Stimulated activated CD8-positive, alpha-beta memory T cell treated with anti-CD3 and anti-CD28 coated beads, Interleukin-4, amount 100 ng/mL, for 48 hours (primary cell): ENCODE measurements at places on chromosomes 7 and 10.
A peak's percentile ranks its signal among the peaks of the same experiment; 100 is the strongest.

DNA sequence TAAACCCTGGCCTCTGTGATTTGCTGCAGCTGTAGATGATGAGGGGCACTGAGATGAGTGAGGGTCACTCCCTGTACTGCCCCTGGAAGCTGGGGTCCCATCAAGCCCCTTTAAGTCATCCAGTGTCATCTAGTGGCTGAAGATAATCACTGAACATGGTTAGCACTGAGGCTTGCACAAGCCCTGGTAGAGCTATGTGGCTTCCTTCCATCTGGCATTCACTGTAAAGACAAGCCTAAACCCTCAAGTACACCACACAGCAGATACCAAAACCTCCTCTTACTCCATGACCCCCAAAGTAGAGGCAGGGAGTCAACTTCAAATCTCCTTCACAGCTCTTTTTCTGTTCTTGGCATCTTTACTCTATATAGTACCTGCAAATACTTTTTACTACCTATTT, 72.7 kb upstream of the MRLN start:
- DNase-seq = no peak

- DNase-seq = no peak
Measured at GRCh38 chr7:75762350-75762917, 9.6 kb downstream of the CCL26 start.

GRCh38 chr10:124717911-124718741, 26.1 kb downstream of the FAM53B start:
- peak; percentile 80 for DNase-seq

GRCh38 chr10:7192061-7192460, 218.8 kb downstream of the SFMBT2 start:
- DNase-seq = no peak

DNA sequence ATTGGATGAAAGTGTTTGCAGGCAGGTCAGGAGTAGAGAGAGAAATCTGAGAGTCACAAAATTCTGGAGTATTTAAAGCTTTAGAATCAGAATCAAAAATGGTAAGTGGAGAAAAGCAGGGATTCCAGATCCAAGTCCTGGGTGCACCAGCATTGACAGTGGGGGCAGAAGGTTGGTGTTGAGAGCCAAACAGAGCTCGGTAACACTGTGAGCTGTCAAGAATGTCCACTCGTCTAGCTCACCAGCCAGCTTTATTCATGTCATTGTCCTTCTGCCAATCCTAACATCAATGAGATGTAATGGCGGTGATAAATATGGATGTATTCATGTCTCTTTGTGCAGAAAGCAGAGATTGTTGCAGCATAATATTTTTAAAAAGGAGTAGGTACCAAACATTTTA, 128.8 kb downstream of the KLF6 start:
- no peak for DNase-seq

DNA sequence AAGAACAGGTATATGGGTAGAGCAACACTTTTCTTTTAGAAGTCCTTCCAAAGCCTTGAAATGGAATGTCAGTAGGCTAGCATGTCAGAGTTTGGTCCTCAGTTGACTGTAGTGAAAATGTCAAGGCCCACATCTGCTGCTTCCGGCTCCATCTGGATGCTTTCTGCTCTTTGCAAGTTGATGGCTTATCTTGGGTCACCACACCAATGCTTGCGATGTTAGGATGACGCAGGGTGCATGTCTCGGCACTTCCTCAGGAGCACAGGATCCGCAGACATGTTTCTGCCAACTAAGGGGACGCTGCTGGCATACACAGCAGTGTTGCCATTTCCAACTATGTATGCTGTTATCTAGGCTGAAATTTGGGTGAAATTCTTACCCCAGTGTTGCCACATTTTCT, 14.0 kb upstream of the HBP1 start:
- DNase-seq = no peak

DNA sequence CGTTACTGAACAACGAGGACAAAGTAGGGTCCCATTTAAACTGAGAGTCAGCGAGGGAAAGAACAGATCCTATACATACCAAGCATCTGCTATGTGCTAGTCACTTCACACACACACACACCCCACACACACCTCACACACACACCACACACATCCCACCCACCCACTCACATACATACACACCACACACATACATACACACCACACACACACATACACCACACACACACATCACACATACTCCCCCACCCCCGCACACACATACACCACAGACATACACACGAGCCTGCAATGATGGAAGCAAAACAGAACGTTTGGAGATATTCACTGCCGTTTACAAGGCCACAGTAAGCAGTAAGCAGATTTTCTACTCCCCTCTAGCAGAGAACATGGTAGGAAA, 607 bp upstream of the GRB10 start:
- DNase-seq = no peak

- peak; percentile 62 for DNase-seq
Measured at GRCh38 chr7:93442478-93443224, 131.9 kb downstream of the CALCR start.

DNA sequence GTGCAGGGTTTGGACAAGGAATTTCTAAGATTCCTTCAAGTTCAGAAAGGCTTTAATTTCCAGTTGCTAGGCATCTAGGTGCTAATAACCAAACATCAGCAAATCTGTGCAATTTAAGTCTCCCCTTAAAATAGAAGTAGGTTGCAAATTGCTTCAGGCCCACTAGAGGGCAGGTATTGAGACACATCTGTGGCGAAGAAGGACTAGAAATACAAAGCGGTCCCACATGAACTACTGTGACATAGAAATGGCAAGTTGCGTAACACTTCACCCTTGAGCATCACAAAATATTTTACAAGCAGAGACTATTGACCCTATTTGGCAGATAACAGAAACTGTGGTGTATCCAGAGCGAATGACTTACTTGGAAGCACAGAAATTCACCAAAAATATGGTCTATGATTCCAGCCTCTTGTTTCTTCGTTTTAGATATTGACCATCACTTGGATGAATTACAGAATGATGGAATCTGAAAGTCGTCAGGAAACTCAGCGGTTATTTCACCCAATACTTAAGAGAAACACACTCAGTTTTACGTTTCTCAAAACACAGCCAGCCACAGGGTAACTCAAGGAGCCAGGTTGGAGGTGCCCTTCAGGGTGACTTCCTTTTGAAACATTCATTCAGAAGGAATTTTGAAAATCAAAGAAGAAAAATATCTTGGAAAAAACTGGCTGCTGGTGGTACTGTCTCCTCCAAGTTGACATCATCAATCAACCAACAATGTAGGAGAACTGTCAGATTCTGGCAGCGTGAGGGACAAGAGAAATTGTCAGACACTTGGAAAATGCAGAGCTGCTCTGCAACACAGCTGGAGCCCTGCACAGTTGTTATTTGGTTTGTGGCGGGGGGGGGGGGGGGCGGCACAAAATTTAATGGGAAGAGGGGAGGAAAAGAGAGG, 256.3 kb upstream of the MINDY3 start:
- peak; percentile 23 for DNase-seq

DNA sequence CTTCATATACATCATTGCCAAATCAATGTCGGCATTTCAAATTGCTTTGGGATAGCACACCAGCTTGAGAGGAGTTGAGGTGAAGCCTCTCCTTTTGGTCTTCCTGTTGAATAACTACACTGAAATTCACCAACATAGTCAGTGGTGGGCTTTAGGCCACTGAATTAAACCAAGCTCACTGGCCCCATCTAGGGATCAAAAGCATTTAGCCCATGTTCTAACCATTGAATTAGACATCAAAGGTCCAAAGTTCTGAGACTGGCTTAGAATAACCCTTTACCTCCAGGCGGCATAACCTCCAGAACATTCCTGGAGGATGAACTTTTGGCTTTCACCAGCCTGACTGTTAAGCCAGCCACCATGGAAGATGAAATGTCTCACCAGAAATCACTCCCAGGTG, 54.6 kb downstream of the BPGM start:
- DNase-seq = no peak

DNA sequence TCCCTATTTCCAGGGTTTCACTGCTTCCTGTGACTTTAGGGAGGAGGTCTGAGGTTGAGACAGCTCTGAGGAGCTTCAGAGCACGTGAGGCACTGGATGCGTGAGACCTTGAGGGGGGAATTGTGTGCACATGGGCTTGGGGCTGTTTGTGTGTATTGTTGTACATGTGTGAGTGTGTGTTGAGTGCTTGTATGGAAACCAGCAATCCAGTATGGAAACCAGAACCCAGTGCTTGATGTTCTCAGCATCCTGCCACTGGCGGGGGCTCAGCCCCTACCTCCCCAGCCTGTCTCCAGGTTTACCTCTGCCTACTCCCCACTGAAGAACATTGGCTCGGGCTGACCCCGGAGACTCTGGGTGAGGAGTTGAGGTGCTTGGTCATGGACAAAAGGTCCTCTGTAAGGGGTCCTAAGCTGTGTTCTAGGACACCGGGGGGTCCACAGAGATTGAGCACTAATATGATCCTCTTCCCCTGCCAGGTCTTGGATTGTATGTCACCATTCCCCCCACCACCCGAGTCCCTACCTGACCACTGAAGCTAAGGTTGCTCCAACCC, 20.8 kb downstream of the SFTPD start:
- DNase-seq = no peak

DNA sequence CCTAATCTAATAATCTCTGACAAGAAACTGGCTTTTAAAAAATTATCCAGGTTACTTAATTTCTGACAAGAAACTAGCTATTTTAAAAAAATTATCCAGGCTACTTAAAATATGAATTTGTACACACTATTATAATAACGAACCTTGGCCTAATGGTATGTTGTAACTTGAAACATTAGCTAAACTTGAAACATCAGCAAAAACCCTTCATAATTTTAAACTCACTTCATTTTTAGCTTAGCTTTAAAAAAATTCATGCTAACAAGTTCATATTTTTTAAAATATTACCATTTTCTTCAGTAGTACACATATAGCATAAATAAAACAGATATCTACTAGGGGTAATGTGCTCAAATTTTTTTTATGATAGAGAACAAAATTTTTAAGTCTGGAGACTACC, 35.6 kb downstream of the BRAF start:
- DNase-seq = no peak

DNA sequence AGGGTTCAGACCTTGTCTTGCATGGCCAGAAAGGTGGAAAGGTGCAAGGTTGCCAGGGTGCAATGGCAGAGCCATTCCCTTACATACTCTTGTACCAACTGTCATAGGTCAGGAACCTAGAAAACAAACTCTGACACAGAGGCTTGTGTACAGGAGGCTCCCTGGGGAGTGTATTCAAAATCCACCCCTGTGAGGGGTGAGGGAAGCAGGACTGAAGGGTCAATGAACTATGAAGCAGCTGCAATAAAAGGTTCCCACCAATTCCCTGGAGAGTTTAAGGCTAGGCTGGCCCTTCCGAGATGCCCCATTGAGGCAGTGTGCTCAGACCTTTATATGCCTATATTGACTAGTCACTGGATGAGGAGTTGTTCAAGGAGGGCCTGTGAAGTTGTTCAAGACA, 13.9 kb upstream of the CUZD1 start:
- no peak for DNase-seq

GRCh38 chr10:26627324-26627723, 70.2 kb upstream of the PDSS1 start:
- no peak for DNase-seq

- DNase-seq = no peak
Measured at GRCh38 chr10:79056736-79057391, 11.9 kb upstream of the ZMIZ1 start.

- peak; percentile 85 for DNase-seq
Measured at GRCh38 chr10:95246582-95247051, 44.2 kb downstream of the PDLIM1 start.

- DNase-seq = no peak
Measured at GRCh38 chr10:7980196-7980595, 74.3 kb upstream of the GATA3 start.

DNA sequence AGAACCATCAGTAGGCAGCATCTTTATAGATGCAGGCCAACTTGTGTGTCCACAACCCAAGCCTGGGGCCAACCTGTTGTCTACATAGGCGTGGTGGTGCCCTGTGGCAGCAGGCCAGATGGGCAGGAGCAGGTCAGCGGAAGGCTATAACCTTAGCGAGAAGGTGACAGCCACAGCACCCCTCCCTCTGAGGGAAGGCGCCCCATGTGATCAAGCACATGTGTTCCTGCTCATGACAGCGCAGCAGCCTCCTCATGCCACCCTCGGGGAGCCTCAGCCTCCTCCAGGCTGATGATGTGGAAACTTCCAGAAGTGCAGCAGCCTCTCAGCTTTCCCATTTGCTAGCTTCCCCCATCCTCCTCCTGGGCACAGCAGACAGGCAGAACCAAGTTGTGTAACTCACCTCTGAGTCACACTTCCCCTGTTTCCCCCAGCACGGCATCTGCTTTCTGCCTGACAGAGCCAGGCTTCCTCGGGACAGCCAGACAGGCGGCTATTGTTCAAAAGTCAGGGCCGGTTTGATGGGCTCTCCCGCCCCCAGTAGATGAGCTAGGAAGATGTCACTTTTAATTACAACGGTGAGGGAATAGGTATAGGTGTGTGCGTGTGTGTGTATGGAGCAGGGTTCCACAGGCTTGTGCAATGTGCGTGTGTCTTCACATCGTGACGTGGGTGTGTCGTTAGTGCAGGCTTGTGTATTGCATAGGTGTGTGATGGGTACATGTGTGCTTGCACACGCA, 312.0 kb upstream of the ZMIZ1 start:
- peak; percentile 54 for DNase-seq

GRCh38 chr7:45578022-45578421, 3.9 kb downstream of the ADCY1 start:
- DNase-seq = no peak

DNA sequence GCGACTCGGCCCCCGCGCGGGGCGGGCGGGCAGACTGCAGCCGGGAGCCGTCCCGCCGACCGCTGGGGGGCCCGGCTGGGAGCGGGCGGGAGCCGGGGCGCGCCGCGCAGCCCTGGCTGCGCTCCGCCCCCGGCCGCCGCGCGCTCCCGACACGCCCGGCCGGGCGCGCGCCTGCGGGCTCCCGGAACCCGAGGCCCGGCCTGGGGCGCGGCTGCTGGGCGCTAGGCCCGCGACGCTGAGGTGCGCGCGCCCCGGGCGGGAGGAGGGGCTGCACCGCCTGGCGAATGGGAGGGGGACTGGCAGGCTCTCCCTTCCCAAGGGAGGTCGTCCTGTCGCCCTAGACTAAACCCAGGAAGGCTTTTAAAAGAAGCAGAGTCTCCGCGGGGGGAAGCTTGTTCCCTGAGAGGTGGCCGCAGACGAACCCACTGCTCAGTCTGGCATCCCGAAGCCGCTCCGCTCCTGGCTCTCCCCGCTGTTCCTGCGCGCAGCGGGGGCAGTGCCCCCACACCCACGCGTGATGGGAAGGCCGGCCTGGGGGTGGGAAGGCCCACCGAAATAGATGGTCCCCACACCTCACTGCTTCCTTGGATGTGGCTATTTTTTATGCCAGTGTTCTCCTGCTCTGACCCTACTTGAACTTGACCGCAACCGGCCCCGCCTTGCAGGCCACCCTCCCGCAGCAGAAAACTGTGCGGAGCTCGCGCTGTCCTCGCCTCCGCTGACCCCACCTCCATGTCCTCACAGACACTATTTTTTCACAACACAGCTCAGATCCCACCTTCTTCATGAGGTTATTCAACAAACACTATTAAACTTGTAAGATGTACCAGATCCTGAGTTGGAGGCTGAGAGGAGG, at the start of gene VOPP1:
Gene VOPP1 (minus strand): TSS at position 125 of the 856 bp plus-strand sequence. CDS start 178 bp downstream, outside the sequence.
- DNase-seq = peak; percentile 66
